Upper lobe of right lung (tissue), 1 donor: ENCODE measurements at places on chromosomes 12 and 14. TPM values are rescaled to one million over a fixed set of nuclear protein-coding genes. Genes with fewer than 3 reads are reported as not detected.

The IAPP gene
- not detected for total RNA-seq

The DNAAF2 gene
- total RNA-seq: 5.6 TPM

The INHBC gene
- total RNA-seq: not detected

- no peak overlapping the region for H3K4me3 ChIP-seq
- no peak overlapping the region for H3K27ac ChIP-seq
- no peaks in the 10 kb centered on the region for H3K27me3 ChIP-seq
- DNase-seq: no peak
- no peaks in the 10 kb centered on the region for H3K4me1 ChIP-seq
These were observed 985.5 kb downstream of the DIO2 start for GRCh38 chr14:79225815-79226214.

DNA sequence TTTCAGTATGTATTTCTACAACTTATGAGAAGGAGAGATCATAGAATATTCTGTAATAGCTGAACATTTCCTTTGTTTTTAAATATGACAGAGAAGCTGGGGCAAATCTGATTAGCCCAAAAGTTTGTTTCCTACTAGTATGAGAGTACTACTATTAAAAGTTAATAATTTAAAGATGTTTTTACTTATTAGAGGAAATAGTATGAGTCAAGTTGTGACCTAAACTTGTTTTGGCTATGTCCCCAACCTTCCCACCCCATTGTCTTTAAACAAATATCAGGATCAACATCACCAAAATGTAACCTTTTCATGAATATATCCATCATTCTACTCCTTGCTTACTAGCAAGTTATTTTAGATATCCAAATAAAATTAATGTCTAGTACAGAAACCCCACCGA is 10.5 kb downstream of the GNPNAT1 start:
- no peaks in the 10 kb centered on the region for H3K27me3 ChIP-seq
- no peaks in the 10 kb centered on the region for H3K4me1 ChIP-seq
- H3K4me3 ChIP-seq: no peak overlapping the region
- DNase-seq: no peak
- H3K36me3 ChIP-seq: peaks cover 55% of the 10 kb centered on the region

DNA sequence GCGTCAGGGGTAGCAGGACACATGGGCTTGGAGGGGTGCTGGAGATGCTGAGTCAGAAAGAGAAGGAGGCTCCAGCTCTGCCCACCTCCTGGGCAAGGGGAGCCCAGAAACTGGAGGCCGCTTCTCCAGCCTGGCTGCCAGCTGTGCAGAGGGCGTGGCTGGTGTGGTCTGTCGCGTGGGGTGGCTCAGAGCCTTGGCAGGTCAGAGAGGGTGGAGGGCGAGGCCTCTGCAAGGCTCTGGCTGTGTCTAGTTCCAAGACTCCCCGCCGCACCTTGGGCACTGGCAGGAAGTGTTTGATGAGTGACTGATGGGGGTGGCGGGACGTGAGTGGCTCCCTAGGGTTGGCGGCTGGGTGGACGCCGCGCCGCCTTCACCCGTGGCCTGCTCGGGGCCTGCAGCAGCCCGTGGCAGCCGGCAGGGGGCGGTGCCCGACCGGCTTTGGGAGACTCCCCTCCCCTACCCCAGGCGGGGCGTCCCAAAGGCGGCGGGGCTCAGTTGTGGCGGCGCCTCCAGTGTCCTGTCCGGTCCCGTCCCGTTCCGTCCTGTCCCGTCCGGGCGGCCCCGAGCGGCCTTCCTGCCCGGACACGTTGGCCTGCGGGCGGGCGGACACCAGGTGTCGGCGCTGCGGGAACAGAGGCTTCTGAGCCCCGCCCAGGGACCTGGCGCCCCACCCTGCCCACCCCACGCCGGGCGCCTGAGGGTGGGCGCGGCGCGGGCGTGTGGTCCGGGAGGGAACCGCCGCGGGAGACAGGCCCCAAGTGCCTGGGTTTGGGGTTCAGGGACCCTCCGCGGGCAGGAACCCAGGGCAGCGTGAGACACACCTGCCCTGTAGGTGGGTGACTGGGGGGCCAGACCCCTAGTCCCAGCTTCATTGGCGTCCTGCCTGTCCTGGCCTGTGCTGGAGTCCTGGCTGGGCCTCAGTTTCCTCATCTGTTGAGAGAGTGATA is 39.7 kb downstream of the KRT80 start:
- DNase-seq: peak; percentile 88
- H3K4me3 ChIP-seq: peak overlapping the region; percentile 41
- H3K27me3 ChIP-seq: peaks cover 4% of the 10 kb centered on the region

DNA sequence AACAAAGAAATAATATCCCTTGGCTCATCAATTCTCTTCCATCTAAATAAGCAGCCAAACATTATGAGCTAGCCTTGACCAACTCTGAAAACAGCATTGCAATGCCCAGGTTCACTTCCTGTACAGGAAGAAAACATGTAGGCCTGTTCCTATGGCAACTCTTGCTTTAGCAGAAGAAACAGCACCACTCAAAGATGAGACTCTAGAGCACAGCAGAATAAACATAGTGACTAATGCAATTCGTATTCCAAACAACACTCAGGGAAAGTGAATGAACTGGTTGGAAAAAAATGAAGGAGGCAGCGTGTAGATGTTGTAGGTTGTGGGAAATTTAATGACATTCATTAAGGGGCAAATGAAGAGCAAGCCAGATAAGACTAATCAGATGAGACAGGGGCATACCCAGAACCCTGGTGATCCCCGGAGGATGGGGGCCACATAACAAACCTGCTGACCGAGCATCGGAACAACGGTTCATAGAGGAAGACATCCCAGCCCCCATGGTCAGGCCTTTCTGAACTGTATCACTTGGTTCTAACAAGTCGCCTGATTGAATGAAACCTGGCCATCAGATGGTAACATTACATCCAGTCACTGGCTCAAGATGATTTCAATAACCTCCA is 9.0 kb downstream of the ARHGDIB start:
- H3K27me3 ChIP-seq: no peaks in the 10 kb centered on the region
- peaks cover 83% of the 10 kb centered on the region for H3K4me1 ChIP-seq
- H3K4me3 ChIP-seq: no peak overlapping the region
- no peak for DNase-seq
- H3K27ac ChIP-seq: peak overlapping the region; percentile 56

DNA sequence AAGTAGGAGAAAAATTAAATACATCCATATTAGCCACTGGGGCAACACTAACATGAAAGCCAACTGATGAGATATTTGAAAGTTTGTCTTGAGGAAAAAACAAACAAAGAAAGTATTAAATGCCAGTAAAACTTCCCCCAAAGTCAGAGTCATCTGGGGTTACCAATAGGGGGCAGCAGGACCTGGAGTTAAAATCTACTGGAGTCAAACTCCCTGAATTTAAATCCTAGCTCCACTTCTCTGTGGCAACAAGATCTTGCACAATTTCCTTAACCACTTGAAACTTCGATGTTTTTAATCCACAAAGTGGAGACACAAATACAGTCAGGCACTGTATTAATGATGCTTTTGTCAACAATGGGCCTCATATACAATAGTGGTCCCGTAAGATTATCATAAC is 14.4 kb downstream of the PLEKHG7 start:
- DNase-seq: no peak
- no peaks in the 10 kb centered on the region for H3K4me1 ChIP-seq
- no peak overlapping the region for H3K4me3 ChIP-seq
- no peaks in the 10 kb centered on the region for H3K27me3 ChIP-seq

DNA sequence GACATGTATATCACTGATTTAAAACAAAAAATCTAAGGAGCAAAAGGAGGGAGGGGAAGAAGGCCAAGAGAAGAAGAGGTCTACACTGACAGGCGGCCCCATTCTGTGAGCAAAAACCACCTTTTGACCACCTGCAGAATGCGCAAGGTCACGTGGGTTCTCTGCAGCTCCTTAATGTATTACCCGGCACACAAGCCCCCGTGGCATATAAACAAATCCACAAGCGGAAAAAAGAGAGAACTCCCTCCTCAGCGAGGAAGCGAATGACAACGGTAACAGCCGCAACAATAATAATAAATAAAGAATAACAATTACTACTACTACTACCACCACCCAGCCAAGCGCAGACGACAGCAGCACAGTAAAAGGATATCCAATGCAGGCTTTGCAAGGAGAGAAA is 1.3 kb downstream of the KSR2 start:
- H3K27me3 ChIP-seq: peaks cover 25% of the 10 kb centered on the region
- H3K36me3 ChIP-seq: no peaks in the 10 kb centered on the region
- no peak overlapping the region for H3K27ac ChIP-seq

GRCh38 chr12:128361400-128361995 is 94.5 kb downstream of the TMEM132C start:
- H3K4me3 ChIP-seq: no peak overlapping the region
- H3K27ac ChIP-seq: no peak overlapping the region
- no peaks in the 10 kb centered on the region for H3K36me3 ChIP-seq
- H3K27me3 ChIP-seq: peaks cover 6% of the 10 kb centered on the region
- no peak for DNase-seq
- no peaks in the 10 kb centered on the region for H3K4me1 ChIP-seq
